ENCODE measurements at places on chromosomes 7 and 10.

DNA sequence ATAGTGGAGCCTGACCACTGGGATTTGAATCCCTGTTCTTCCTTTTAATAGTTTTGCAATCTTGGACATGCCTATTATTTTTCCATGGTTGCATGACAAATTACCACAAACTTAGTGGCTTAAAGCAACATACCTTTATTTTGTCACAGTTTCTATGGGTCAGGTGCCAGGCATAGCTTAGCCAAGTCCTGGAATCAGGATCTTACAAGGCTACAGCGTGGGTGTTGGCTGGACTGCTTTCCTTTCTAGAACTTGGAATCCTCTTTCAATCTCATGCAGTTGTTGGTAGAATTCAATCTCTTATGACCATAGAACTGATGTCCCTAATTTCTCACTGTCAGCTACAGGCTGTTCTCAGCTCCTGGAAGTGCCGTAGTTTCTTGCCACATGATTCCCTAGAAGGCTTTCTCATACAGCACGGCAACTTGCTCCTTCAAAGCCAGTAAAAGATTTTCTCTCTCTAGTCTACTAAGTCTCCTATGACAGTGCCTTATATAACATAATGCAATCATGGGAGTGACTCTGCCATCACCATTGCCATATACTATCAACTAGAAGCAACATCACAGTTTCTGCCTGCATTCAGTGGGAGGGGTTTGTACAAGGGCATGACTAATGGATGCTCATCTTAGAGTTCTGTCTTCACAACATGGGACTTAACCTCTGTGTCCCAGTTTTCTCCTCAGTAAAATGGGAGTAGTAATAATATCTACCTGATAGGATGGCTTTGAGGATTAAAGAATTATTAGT lies 243.4 kb upstream of the FZD1 start:
- DNase-seq = no peak

DNA sequence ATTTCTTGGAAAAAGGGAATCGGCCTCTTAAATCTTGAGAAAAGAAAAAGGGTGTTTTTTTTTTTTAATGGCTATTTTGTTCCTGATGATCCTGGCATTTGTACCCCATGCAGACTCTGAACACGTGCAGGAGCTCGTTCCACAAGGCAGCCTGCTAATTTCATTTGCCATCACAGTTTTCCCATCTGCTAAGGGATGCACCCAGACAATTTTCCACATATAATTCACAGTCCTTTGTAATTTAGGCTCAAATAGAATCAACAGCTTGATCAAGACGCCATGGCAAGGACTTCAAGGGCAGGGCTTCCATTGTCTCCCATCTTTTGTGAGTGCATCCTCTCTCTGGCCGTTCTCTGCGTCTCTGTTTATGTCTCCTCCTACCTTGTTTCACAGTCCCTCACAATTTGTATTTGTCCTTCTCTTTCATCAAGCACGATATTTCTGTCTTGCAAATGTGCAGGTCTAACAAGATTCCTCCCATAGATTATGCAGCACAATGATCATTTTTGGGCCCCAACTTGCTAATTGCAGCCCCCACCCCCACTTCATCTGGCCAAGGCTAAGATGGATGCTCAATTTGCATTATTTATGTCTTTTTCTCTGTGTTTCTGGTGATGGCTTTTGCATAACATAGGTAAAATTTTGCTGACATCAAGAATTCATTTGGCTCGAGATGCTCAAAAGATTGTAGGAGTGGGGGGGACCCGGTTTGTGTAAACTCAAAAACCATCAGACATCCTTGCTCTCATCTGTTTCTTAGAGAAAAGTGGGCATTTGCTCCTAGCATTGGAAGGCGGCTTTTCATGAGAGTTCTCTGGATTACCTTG lies 356.0 kb upstream of the NPVF start:
- no peak for DNase-seq

DNA sequence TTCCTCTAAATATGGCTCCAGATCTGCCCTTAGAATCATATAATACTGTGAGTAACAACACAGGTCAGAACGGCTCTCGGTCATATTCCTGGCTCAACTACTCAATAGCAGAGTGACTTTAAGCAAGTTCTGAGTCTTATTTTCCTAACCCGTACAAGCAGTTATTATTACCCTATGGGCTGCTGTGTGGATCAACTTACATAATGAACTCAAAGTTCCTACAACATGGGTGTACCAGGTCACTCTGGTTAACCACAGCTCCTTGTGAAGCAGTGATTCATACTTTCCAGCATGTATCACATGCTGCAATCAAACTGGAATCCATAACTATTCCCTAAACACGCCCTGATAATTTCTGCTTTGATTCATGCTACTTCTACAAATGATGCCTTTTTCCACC lies 107.3 kb downstream of the LRRN3 start:
- DNase-seq = no peak

GRCh38 chr10:99370993-99371392 lies 41.8 kb downstream of the CNNM1 start:
- no peak for DNase-seq

DNA sequence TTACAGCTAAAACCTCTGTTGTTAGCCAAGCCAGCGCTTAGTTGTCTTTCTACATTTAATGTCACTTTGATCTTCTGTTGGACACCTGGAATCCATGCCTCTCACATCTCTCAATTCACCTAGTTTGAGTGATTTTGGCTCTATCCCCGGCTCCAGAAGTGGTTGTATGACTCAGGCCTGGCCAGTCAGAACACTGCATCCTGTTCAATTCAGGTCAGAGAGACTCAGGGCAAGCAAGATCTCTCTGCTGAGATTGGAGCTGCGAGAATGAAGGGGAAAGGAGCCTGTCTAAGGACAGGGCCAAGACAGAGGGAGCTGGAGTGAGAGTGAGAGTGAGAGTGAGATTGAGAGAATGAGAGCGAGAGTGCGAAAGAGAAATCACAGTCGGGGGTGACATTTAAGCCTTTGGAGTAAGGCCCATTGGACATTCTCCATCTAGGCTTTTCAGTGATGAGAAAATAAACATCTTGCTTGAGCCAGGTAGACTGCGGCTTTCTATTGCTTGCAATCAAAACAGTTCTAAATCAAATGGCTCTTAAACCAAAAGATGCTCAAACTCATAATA lies 83.3 kb upstream of the DYNC1I1 start:
- DNase-seq = no peak

DNA sequence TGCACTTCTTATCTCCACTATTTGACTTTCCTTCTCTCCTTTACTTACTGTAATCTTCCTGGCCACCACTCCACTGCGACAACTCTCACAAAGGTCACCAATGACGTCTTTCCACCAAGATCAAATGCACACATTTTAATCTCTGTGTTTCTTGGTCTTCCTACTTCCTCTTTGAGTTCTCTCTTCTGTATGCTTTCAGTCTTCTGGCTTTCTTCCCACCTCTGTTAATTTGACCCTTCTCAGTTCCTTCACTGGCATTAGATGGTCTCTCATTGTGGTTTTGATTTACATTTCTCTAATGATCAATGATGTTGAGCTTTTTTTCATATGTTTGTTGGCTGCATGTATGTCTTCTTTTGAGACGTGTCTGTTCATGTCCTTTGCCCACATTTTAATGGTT lies 31.9 kb downstream of the FAM107B start:
- DNase-seq = no peak

GRCh38 chr10:125494651-125495239 lies 188.2 kb downstream of the TEX36 start:
- no peak for DNase-seq
